ENCODE measurements at places on chromosomes 2 and 18.

GRCh38 chr2:100645695-100646429, 83.1 kb downstream of the PDCL3 start:
- no peak for DNase-seq

DNA sequence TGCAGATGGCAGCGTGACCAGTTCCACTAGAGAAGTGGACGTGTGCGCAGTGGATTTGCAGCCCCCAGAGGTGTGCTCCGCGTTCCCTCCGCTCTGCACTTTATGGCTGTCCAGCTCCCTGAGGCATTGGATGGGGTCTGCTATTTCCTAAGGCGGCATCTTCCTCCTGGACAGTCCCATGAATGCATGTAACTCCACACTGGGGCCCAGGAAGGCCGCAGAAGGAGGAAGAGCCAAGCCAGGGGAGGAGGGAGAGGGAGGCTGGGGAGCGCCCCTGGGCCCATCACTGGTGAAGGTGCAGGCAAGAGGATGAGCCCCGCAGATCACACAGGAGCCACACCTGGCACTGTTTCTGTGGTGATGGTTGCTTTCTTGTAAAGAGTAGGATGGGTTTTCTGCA, 99.1 kb downstream of the PTGR3 start:
- no peak for DNase-seq

DNA sequence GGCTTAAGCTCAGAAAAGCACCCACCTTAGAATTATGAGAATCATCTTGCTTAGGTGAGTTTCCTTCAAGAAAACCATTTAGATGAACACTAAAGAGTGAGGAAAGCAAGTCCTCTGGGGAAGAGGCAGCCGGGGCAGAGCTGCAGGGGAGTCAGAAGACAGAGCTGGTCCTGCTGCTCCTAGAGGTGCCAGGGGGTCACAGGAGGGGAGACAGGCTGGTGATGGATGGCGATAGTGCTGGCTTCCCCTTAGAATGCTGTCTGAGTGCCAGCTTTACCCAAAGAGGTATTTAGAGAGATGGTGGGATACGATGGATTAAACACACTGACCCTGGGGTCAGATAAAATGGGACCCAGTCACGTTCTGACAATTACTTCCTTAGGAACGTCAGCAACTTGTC, 269.4 kb downstream of the TDRD15 start:
- DNase-seq, result no peak

DNA sequence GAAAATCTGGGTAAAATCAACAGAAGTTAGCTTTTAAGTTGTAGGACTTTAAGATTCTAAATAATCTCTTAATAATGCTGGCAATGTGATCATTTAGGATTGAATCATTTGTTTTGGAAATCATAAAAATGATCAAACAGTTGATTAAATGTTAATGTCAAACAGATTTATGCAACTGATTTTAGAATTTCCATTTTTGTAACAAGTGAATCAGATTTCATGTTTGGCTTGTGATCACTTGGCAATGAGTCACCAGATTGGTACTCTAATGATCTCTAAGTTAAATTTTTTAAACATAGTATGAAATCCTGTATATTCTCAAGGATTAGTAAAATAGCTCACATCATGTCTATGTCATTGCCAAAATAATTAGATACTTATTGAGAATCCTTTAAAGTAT, 50.1 kb upstream of the UNC80 start:
- no peak for DNase-seq

- no peak for DNase-seq
These were observed 69.9 kb upstream of the DTNB start for GRCh38 chr2:25743132-25743830.

DNA sequence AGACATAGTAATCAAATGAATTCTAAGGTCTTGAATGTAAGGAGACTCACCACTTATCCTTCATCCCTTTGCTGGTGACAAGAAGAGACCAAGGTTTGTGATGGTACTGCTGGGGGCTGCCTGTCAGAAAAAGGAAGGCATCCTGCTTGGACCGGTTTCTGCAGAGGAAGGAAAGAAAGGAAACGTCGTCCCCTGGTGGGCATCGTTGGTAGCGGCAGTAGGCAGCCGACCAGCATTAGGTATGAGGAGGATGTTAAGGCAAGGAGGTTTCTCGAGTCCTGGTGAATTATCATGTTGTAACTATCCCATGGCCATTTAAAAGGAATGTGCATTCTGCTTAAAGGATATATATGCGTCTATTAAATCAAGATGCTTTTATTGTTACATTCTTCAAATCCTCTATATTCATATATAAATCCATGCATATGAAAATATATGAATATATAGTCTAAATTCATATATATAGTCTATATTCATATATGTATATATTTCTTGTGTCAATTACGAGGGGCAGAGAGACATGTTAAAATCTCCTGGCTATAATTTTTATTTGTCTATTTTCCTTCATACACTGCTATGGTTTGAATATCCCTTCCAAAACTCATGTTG, 94.4 kb upstream of the TGFA start:
- peak; percentile 57 for DNase-seq

- no peak for DNase-seq
These were observed 4.7 kb upstream of the IL1RL2 start for GRCh38 chr2:102181919-102182635.

GRCh38 chr2:19993731-19994130, 3.8 kb upstream of the WDR35 start:
- DNase-seq, result no peak

- DNase-seq, result no peak
These were observed at the start of gene SLC4A5 for GRCh38 chr2:74343316-74343715. Gene SLC4A5, minus strand, starts transcription at chr2:74343416. Its CDS starts 28,393 bp downstream, at chr2:74315023.

- peak; percentile 17 for DNase-seq
These were observed 25.6 kb upstream of the CYRIA start for GRCh38 chr2:16691261-16691660.

DNA sequence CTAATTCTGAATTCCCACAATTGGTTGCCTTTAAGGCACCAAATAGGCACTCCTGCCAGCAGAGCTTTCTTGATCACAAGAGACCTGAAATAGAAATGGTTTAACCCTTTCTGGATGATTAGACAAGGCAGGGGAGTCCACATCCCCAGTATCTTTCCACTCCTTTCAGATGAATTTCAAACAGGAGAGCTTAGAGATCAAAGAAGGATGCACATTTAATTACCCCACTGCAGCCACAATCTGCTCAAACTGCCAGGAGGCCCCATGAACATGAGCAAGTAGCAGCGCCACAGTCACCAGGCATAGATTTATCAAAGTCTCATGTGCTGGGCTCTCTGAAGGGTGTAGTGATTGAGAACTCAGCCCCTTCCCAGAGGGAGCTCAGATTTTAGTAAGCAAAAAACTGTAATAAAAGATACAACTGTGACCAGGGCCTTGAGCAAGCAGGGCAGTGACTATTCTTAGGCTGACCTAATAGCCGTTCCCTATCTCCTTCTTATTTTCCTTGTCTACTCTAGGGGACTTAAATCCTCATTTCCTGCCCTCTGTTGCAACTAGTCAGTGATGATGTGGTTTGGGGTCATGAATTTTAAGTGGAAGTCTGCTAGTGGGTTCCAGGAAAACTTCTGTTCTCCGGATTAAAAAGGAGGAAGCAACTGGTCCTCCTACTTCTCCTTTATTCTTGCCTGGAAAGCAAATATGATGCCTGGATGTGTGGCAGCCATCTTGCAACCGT, 53.7 kb downstream of the SLC4A3 start:
- DNase-seq, result no peak

GRCh38 chr2:148593421-148593820, 51.1 kb upstream of the EPC2 start:
- no peak for DNase-seq

- no peak for DNase-seq
These were observed 370.2 kb downstream of the METTL4 start for GRCh38 chr18:2201036-2201600.

GRCh38 chr2:68387408-68388350, 22.6 kb downstream of the PLEK start:
- no peak for DNase-seq

Data from NCI-H146 (cell line).